IMR-90 (cell line): ENCODE measurements at places on chromosomes 2 and 18.

DNA sequence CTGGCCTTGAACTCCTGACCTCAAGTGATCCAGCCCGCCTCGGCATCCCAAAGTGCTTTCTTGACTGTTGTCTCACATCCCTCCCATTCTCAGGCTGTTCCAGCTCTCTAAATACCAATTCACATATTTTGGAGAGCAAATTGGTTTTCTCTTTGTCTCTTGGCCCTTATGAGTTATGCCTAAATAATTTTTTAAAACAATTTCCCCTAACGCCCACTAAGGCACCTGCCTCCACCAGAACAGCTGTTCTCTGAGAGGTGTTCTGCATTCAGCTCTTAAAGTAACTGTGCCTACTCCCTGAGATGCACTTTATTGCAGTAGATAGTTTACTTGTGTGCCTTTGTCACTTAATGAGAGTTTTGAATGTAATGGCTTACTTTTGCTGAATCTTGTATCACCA lies 6.9 kb downstream of the CCDC195 start:
- no peak for DNase-seq

- DNase-seq = no peak
Observed at GRCh38 chr18:37958499-37958898, 392.9 kb upstream of the CELF4 start.

- peak; percentile 81 for DNase-seq
Observed at GRCh38 chr2:63842149-63843061, 709 bp downstream of the UGP2 start.

GRCh38 chr2:151827564-151828142 lies 568 bp downstream of the ARL5A start:
- DNase-seq = peak; percentile 16

DNA sequence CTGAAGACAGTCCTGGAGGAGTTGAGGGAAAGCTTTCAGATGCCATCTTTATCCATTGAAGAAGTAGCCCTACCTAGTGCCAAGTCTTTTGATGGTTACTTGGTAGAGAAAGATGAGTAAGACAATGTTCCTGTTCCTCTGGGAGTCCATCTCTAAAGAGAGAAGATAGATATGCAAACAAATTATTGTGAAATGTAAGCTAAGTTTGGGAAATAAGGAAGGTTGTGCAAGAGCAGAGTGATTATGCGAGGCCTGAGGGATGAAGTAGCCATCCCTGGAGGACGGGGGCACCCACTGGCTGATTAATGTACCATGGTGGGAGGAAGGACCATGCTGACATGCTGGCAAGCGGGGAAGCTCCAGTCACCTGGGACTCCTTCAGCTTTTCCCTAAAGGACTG lies 994 bp upstream of the DTNA start:
- peak; percentile 87 for DNase-seq

GRCh38 chr18:51537487-51537886 lies 340.0 kb upstream of the MEX3C start:
- DNase-seq = no peak

DNA sequence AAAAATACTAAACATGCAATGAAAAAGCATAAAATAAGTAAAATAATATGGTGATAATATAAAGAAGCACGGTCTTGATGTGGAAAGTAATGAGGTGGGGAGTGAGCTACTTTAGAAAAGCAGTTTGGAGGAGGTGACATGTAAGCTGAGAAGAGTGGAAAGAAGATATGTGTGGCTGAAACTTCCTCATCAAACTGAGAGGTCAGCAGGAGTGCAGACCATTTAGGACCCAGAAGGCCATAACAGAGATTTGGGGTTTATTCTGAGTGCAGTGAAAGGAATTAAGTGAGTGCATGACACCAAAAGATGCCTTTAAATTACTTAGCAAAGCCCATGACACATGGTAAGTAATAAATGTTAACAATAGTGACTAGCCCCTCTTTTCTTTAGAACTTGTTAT lies 24.4 kb upstream of the TMEM182 start:
- DNase-seq = no peak

DNA sequence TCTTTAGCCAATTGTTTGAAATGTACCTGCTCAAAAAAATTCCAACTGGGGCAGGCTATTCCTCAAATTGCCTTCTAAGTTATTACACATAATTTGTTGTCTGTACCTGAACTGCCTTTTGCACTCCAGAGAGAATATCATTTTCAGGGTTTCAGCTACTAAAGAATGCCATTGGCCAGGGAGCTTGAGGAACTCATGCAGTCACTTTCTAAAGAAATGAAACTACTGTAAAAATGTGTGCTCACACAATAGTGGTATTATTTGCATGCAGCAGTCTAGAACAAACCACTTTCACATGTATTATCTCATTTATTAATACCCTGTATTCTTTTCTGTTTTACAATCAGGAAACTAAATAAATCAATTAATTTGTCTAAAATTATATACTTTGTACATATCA lies 152.2 kb downstream of the PID1 start:
- no peak for DNase-seq

DNA sequence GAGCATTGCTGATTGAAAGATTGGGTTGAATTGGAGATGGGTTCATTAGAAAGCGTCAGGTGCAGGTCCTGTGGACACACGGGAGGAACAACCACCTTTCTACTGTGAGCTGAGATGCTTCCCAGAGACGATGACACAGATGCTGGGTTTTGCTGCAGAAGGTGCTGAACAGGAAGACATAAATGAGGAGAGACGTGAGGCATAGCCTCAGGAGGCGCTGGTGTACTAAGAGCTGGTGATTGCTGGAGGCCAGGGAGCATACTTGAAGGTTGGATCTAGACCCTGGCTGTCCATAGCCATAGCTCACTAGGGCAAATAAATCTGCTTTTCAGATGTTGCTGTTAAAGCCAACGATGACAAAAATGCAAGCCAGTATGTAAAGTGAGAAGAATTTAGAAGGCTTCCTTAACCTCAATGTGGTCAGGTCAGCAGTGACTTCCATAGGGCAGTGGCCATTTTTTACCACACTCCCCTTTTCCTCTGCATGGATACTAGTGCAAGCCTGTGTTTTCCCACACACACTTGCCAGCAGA lies 153.7 kb downstream of the SOX11 start:
- no peak for DNase-seq

- DNase-seq = peak; percentile 10
Observed at GRCh38 chr2:184554736-184555135, 43.6 kb upstream of the ZNF804A start.

DNA sequence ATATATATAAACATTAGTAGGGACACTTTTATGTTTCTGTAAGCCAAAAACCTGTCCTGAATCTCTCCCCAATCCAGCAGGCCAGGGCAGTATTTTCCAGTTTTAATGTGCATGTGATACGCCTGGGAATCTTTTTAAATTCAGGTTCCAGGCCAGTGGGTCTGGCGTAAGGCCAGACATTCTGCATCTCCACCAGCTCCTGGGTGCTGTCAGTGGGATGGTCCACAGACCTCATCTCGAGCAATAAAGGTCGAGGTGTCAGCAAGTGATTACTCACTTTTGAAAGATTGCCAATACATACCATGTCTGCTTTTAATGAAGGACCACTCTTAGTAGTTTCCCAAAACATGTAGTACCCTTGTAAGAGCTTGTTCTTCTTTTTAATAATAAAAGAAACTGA lies 189.9 kb upstream of the SH3BP4 start:
- no peak for DNase-seq

DNA sequence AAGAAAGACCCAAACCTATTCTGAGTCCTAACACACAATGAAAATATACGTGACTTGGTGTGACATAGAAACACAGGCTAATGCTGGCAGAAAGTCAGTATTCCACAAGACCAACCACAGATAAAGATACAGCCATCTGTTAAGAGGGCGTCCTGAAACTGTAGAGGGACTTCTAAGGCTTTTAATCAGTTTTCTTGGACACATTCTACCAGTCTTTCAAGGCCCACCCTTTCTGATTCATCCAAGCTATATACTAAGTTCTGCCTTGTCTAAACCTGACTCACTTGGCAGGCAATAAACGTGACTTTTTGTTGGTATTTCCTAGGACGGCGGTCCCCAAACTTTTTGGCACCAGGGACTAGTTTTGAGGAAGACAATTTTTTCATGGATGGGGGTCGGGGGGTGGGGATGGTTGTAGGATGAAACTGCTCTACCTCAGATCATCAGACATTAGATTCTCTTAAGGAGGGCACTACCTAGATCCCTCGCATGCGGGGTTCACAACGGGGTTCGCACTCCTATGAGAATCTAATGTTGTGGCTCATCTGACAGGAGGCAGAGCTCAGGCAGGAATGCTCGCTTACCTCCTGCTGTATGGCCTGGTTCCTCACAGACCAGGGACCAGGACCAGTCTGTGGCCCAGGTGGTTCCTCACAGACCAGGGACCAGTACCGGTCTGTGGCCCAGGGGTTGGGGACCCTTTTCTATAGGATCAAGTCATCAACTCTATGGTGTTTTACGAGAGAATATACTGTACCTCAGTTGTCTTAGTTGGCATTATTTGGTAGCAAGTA lies 61.4 kb downstream of the SP3 start:
- peak; percentile 61 for DNase-seq

- no peak for DNase-seq
Observed at GRCh38 chr2:25941042-25941441, 41.3 kb downstream of the KIF3C start.

DNA sequence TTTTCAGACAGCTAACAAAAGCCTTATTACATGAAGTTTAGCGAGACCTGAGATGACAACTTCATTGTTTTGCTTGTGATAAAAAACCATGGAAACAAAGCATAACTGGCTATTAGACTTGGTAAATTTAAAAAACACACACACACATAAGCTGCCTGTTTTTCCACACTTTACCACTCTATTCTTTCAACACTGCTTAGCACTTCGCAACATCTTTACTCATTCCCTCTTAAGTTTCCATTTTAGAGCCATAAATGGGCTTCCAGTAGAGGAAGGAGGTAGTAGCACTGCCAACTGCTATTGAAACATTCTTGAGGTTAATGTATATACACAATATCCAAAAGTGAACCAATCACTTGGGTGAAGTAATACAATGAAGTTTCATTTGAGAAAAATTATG lies 54.1 kb downstream of the BAZ2B start:
- peak; percentile 47 for DNase-seq

DNA sequence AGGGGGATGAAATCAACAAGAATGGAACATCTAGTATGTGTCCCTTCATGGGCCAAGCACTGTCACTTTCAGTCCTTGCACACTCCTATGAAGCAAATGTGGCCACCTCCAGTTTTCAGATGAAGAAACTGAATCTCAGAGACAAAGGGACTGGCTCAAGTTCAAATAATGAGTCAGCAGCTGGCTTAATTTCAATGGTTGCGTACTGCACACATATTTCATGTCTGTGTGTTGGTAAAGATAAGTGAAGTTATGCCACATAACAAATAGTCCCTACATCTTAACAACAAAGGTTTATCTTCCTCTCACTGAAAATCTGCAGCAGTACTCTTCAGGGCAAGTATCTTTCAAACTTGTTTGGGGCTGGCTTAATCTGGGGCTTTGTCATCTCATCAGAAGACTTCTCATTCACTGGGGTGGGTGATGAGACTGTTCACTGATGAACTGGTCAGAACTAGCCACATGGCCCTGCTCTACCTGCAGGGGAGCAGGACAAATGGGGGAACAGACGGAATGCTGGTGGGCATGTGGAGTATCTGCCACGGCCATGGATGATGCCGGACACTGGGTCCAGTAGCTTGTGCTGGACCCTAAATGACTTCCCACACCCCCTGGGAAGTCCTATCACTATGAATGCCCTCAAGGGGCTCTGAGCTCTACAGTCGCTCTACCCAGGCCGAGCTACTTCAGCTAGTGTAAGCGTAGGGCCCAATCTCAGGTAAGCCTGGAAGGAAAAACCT lies 263.2 kb downstream of the CYP26B1 start:
- DNase-seq = peak; percentile 57

DNA sequence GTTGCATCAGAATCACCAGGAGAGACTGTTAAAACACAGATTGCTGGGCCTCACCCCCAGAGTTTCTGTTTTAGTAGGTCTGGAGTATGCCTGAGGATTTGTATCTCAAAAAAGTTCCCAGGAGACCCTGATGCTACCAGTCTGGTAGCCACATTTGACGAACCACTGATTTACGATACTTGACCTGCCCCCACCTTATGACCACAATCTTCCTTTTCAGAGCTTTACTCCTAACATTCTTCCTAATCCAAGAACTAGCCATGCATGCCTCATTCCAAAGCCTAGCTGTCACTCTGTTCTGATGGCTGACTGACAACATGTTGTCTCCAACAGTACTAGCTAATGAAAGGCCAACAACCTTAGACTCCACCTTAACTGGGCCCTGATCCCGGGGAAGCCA lies 191.4 kb downstream of the MBD2 start:
- DNase-seq = no peak

DNA sequence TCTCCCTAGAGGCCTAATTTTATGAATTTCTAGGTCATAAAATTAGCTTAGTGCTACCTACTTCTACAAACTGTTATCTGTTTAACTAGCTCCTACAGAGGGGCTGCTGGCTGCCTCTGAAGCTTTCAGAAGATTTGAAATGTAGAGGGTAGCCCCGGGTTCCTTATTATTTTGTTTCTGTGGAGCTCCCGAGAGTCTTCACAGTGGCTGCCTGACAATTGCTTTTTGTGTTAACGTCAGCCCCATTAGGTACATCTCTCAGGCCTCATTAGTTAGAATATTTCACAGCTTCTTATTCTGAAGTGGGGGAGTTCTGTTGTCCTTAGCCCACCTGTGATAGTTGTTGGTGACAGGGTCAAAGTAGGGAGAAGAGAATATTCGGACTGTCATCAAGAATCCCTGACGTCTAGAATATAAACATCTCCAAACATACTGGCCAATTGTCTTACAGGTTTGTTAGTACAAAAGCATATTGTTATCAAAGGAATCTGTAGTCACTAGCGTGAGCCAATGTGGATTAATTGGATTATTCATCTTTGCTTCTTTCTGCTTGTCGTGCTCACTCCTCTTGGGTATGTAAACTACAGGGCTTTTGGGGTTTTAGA lies 77.5 kb downstream of the DIS3L2 start:
- no peak for DNase-seq

DNA sequence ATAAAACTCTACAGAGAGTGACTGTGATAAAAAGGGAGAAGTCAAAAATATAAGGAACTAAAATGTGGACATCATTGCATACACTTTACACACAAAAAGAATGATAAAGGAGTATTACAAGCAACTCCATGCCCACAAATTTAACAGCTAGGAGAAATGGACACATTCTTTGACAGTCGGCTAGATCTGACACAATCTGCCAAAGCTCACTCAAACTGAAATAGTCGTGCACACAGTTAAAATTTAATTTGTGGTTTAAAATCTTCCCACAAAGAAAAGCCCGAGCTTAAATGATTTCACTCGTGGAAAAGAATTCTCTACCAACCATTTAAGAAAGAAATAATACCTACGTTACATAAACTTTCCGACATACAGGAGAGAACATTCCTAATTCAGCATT lies 132.4 kb downstream of the ZAP70 start:
- DNase-seq = no peak

GRCh38 chr18:7082671-7083070 lies 34.9 kb downstream of the LAMA1 start:
- DNase-seq = no peak

- peak; percentile 16 for DNase-seq
Observed at GRCh38 chr2:167293172-167293781, 405.0 kb downstream of the XIRP2 start.
